Activated naive CD8-positive, alpha-beta T cell treated with anti-CD3 and anti-CD28 coated beads, Interleukin-2, amount 10 ng/mL, durations not matched to agents 7 days and 5 days (primary cell): ENCODE measurements at places on chromosomes 2 and 18. TPM values are rescaled to one million over a fixed set of nuclear protein-coding genes. Genes with fewer than 3 reads are reported as not detected.

DNA sequence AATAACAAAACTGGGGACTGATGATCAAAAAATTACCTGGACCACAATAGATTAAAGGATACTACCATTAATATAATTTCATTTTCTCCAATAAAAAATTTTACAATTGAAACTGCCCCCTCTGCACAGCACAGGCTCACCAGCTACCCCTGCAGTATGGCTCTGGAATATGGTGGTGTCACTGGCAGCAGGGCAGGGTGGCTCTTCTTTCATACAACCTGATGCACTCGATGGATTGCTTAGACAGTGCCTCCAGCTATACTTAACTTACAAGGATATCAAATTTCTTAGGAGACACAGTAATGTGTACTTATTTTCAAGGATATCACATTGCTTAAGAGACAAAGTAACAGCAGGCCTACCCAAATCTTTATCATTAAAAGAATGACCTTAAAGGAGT lies 124.0 kb downstream of the PRELID3A start:
- DNase-seq = no peak

GRCh38 chr2:154638783-154639182 lies 59.7 kb upstream of the KCNJ3 start:
- DNase-seq = no peak

GRCh38 chr2:18987592-18988073 lies 370.8 kb downstream of the OSR1 start:
- DNase-seq = no peak

BOK gene
- total RNA-seq = not detected

VWC2L gene
- total RNA-seq = not detected

KIF5C gene
- total RNA-seq = 13.3 TPM

DNA sequence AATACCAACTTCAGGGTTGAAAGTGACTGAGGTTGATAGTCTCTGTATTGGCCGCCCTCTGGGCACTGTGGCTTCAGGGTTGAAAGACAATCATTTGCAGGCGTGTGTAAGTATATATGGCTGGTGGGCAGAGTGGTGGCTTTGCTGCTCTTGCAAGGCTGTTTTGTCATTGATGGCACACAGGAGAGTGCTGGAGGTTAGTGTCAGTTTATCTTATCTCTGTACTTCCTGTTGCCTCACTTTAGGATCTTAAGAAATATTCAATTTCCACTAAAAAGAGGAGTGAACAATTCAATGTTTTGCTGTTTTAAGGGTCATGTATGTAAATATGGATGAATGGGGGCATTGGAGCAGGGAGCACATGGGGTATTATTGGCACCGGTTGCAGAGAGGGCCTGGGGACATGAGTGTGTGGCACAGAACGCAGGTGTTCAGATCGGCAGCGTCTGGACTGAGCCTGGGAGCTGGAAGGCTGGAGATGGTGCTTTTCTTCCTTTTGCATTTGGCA lies 51.5 kb downstream of the NCK2 start:
- no peak for DNase-seq

DNA sequence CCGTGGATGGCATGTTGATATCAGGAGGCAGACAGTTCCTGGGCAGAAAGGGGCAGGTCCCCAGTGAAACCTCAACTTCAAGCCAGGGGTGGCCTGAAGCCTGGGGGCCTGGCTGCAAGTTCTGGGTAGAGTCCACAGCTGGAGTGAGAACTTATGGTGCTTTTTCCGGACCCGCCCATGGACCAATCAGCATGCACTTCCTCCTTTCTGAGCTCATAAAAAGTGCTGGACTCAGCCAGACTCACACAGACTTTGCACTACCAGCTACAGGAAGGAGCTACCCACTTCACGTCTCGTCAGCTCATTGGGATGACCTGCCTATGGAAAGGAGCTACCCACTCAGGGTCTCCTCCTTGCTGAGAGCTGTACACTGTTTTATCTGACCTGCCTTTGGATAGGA lies 183.1 kb upstream of the MC4R start:
- DNase-seq = no peak

DNA sequence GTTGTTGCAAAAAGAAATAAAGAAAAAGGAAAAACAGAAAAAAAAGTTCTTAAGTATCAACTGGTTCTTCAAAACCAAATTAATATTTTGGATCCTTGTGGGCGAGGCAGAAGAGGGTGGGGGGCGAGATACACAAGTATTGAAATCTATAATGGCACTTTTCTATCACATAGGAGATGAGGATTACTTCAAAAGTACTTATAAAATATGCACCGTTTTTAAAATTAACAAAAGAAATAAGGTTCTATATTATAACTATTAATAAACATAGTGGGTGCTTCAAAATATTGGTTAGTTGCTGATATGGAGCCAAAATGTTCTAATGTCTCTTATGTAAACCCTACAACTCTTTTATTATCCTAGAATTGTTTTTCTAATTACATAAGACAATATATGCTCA lies 2.1 kb downstream of the FECH start:
- DNase-seq = no peak

DUSP2 gene
- total RNA-seq = 50.2 TPM

DSG4 gene
- not detected for total RNA-seq

DNA sequence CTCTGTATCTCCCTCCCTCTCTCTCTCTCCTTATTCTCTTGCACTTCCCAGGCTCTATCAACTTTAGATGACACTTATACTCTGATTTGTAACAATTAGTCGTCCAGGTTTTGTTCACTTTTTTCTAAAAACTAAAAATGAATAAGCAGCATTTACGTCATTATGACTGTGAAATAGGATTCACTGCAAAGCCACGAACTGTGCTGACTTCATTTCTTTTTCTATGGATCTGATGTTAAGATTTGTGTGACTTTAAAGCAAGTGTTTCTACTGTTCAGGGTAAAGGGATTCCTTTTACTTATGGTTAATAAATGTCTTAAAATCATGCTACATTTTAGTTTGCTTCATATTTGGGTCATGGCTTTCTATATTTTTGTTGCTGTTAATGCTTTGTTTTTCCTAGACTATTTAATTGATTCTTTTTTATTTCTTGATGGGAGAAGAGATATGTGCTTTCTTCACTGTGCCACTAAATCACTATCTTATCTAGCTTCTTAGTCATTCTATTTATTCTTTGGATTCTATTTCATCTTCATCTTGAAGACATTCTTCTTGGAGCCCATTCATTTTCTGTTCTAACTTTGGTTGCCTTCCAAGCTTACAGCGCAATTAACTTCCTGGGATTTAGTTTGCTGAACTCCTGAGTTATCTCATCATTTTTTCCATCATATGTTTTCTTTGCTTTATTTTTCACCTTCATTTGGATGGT lies 480.4 kb upstream of the TRIB2 start:
- no peak for DNase-seq
